NCI-H526 (cell line): ENCODE measurements at places on chromosomes 7 and 10.

DNA sequence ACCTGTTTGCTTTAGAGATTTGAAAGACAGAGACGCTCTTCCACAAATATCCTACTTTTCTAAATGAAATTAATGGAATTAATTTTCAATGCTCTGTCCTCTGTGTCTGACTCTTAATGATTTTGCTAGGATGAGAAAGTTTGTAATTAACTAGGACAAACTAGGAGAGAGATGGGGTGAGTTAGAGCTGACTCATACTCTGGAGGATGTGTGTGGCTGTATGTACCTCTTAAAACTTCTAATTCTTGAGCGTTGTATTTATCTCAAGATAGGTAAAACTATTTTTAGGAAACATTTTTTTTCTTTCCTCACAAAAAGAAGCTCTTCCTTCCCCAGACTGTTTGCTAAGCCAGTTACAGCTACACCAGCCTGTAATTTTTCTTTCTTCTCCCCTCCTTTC is 178.8 kb upstream of the ANKRD30A start:
- no peak for DNase-seq

DNA sequence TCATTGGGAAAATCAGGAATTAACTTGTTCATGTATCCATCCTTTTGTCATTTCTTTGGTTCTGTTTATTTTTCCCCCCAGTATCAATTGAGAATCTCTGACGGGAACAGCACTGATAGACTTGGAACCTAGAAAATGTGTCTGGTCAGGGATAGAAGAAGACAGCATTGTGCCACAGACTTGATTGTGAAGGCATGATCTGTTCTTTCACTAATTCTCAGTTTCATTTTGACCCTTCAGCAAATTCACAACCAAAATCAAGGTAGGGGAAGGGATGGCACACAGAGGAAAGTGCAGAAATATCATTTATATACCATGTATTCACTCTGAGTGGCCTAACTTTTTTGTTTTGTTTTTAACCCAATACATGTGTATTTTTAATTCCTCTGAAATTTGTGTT is 106.8 kb downstream of the WNT2 start:
- DNase-seq, result no peak

DNA sequence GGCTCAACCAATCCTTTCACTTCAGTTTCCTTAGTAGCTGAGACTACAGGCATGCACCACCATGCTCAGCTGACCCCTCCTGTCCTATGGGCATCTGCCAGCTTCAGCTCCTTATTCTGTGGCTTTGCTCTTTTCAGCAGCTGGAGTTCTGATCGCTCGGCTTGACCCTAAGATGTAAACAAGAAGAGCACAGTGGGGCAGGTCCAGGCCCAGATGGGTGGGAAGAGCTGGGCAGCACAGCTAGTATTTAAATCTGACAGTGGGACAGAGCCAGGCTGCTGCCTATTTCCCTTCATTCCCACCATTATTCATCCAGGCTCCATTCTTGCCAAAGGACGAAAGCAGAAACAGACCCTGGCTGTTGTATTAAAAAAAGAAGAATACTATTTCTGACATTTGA is 494.9 kb upstream of the PODXL start:
- no peak for DNase-seq

DNA sequence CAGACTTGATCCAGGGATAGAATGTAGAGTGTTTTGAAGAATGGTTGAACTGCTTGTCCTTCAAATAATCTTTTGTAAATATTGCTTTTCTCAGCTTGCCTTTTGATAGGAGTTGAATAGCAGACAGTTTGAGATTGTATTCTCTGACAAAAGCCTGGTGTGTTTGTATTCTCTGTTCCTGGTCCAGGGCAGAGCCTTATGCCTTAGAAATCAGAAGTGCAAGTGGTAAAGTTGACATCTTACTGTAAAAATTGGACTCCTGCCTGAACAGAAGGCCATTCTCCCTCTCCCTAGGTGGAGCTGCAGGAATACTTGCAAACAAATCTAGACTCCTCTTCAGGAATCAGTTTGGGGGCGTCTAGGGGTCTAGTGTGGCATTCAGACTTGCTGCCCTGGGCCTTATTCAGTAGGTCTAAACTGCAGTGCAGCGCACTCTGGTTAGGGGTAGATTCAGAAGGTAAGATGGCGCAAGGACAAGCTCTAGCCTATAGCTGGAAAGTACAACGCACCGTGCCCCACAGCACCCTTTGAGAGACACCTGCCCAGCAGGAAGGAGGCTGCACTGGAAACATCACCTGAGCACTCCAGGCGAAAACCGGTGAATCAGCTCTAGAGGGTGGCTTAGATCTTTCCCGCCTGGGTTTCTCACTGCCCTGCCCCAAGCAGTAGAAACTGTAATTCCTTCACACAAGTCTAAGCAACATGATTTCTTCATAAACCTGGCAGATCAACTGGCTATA is 608.5 kb upstream of the GALNT17 start:
- no peak for DNase-seq

DNA sequence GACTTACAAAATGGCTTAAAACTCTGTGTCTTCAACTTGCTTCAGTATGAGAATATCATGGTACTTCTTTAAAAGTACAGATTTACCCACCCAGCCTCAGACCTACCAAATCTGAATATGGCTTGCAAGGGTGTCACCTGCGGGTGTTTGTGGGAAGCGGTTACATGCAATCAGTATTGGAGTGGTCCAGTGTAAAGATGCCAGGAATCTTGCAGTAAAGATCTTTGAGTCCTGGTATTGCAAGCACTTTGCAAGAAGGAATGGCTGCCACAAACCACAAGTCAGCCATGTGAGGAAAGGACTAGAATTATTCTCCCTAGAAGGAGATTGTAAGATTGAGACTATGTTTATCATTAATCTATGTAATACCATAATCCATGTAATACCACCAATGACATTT is 115.1 kb downstream of the PON1 start:
- no peak for DNase-seq

- no peak for DNase-seq
Observed at GRCh38 chr7:105320896-105321295, 67.8 kb downstream of the SRPK2 start.

GRCh38 chr10:95262763-95263518 is 27.9 kb downstream of the PDLIM1 start:
- no peak for DNase-seq

DNA sequence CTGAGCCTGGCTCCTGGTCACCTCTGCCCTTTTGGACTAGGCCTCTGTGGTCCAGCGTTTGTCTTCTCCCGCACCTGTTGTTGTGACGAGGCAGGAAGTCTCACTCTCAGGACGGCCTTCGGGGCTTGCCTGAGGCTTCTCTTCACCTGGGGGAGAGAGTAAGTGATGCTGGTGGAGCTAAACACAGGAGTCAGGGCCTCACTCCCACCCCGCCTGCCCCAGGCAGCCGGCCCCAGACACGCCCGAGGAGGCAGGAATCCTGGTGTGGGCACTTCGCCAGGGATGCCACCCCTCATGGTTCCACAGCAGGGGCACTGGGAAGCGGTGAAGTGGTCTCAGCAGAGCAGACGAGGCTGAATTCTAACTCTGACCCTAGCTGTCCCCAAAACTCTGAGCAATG is 42.4 kb downstream of the IL2RA start:
- DNase-seq, result no peak

DNA sequence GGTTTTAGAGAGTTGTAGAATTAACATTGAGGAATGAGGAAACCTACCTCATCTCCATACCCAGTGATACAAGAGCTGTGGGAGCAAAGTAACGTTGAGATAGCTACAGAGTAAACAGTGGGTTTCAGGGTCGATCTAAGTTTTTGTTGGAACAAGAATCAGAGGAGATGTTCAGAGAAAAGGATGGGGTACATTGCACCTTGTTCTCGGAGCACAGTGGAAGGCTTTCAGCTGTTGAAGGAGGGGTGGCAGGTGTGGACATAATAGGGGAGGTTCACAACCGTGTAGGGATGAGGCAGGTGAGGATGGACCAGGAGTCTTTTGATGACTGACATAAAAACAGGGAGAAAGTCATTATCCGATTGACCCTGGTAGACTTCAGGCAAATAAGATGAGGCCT is 121.7 kb downstream of the MLLT10 start:
- no peak for DNase-seq

DNA sequence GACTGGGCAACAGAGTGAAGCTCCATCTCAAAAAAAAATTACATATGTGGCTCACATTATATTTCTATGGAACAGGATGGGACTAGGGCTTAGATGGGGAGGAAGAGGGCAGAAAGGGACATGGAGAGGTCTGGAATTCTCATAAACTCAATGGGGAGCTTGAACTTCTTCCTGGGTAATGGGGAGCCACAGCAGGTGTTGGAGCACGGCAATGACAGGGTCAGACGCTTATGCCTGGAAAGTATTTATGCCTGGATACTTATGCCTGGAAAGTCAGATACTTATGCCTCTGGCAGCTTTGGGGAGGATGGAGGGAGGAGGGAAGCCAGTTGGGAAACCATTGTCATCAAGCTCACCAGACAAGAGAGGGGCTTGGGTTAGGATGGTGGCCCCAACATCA is 36.8 kb downstream of the TMEM130 start:
- no peak for DNase-seq

DNA sequence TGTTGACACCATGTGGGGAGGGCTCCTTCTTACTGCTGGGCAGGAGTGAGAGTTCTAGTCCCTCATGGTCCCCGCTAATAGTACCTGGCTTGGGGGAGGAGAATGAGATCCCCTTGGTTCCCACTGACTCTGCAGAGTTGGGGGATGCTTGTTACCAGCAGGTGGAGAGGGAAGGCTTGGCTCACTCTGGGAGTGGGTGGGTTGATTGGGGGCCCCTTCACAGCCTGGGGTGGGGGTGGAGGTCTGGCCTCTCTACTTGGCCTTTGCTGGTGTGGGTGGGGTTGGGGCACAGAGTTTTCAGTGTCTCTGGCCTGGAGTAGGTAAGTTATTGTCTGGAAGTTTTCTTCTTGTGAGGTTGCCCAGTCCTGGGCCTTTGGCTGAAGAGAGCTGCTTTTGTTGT is 31.9 kb downstream of the ADCY1 start:
- no peak for DNase-seq

GRCh38 chr7:153829525-153829924 is 222.7 kb upstream of the DPP6 start:
- no peak for DNase-seq

GRCh38 chr10:70418229-70418628 is 14.3 kb downstream of the EIF4EBP2 start:
- DNase-seq, result no peak

GRCh38 chr7:75884476-75884875 is 5.6 kb downstream of the RHBDD2 start:
- no peak for DNase-seq

DNA sequence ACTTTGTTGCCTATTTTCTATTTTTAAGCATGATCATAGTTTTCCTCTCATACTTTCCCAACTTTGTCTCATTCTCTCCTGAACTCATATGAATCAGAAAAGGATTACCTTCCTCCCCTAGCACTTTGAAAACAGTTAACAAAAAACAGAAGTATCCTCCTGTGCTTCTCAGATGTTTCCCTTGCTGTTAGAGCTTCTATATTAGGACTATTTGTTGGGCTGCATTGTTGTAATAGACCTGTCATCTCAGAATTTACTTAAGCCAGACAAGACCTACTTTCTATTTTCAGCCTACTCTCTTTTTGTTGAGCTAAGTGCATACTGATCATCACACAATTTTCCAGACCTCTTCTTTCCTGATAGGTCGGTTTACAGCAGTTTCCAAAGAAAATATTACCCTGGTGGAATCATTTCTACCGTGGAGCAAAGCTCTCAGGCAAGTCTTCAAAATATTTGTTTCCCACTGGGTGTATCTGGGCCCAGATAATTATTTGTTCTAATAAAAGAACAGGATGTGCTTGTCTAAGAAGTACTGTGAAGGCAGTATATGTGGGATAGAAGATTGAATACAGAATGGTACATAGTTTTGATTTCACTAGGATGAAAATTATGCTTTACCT is 411.9 kb upstream of the KLF6 start:
- no peak for DNase-seq

DNA sequence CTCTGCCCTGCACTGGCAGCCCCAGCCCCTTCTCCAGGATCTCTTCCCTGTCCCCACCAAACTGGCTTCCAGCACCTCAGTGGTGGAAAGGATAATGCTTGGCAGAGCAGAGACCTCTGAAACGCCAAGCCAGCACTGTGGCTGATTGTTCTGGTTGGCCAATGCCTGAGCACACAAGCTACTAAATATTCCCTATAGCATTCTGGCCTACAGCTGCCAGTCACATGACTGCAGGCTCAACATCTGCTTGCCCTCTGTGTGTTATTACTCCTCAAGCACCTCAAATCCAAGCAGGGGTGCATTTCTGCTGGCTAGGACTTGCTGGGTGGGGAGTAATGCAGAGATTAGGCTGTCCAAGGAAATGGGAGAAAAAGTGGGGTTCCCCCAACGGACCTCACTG is 6.1 kb downstream of the TBATA start:
- no peak for DNase-seq

- no peak for DNase-seq
Observed at GRCh38 chr7:48094861-48095293, 5.8 kb downstream of the UPP1 start.

DNA sequence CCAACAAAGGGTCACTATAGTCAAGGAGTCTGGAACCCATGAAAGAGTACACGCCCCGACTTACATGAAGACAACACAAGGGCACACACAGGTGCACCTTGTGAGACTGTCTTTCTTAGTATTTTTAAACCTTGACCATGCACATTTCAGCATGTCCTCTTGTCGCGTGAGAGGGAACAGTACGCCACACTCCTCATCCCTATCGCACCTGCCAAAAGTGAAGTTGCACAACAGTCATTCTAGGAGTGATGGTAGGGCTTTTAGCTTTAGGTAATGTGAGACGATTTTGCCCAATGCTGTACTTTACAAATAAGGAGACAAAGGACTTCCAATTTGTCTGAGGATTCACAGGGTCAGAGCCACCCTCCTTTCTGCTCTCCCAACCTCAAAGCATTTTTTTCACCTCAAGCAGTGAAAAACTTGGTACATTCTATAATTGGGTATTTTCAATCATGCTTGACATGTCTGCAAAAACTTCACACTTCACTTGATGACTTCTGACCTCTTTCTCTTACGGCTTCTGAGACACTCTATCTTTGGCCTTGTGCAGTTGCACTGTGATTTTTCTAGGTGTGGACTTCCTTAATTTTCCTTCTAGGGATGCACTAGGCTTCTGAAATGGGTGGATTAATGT is 173.9 kb upstream of the GRB10 start:
- no peak for DNase-seq
